ENCODE measurements at places on chromosomes 1 and 21.

DNA sequence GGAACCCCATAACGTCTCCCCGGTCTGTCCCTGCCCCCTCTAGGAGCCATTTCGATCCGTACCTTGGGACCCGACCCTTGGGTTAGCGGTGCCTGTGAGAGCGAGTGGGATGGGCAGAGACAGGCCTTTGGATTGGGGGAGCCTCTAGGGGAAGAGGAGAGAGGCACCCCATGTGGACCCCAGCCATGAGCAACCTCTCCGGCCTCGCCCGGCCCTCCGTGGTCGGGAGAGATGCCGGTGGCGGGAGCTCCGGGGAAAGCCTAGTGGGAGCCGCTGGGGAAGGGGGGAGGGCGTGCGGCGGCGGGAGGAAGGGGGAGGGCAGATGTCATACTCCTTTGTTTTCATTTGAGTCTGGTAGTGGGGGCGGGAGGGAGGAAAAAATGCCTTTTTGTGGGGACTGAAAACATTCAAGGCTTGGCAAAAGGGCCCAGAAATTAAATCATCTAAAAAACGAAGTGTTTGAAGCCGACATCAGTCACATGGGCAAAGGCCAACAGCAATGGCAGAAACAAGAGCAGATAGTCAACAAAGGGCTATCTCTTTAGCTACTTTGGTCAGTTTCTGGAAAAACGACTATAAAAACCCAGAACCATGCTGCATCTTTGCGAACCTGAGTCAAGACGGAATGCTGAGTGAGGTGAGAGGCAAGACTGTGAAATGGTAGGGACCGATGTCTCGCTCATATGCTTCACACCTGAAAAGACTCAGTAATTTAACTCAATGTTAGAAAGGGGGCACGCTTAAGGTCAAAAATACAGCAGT is 758 bp downstream of the PTBP2 start:
- no peak for DNase-seq

DNA sequence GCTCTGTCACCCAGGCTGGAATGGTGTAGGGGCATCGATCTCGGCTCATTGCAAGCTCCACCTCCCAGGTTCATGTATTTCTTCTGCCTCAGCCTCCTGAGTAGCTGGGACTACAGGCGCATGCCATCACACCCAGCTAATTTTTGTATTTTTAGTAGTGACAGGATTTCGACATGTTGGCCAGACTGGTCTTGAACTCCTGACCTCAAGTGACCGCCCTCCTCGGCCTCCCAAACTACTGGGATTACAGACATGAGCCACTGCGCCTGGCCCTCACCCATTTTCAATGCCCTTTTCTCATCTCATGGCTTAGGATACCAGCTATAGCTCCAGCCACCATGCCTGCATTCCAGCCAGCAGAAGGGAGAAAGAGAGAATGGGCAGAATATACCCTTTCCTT is 12.9 kb upstream of the SOX13 start:
- no peak for DNase-seq

- DNase-seq = no peak
Observed at GRCh38 chr1:44208226-44208625, 5.0 kb upstream of the DMAP1 start.

DNA sequence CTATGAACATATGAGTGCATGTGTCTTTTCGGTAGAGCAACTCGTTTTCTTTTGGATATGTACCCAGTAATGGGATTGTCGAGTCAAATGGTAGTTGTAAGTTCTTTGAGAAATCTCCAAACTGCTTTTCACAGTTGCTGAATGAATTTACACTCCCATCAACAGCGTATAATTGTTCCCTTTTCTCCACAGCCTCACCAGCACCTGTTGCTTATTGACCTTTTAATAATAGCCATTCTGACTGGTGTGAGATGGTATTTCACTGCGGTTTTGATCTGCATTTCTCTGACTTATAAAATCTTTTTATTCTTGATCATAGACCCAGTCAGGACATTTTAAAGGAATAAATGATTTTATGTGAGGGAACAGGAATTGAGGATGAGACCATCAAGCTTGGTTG is 165.0 kb upstream of the KCTD3 start:
- no peak for DNase-seq

- DNase-seq = no peak
Observed at GRCh38 chr1:32902535-32902920, 1.3 kb upstream of the TMEM54 start.

DNA sequence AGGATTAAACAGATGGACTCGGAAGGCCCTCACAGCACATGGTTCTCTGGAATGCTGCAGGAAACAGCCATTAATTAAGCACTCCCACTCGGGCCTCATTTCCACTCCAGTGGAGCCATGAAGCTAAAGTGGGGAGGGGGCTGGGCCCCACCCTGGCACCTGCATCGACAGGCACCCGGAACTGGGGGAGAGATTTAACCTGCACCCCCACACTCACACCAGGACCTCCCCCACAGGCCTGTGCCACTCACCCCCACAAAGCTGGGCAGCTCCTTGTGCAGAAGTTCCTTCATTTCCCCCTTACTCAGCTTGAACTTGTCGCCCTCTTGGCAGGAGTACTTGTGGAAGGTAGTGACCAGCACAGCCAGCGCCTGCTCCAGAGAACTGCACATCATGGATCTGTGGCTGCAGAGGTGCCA is 2.2 kb downstream of the S100A2 start:
- DNase-seq = no peak

DNA sequence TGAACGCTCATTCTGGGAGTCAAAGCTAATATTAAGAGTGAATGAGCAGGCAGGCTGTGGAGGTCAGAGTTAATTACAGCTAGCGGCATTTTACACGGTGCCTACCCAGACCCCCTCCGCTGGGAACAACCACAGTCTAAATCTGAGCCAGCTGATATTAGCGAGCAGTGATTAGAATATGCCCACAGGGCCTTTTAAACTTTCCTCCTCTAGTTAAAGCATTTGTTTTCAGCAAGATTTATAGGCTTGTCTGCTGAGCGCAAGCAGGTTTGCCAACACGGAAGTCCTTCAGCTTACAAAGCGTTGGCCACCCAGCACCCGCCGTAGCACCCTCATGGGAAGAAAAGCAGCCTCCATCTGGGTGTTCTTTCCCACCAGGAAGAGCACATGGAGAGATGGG is 72.1 kb downstream of the LMX1A start:
- DNase-seq = no peak
